ENCODE measurements at places on chromosomes 4 and X.

DNA sequence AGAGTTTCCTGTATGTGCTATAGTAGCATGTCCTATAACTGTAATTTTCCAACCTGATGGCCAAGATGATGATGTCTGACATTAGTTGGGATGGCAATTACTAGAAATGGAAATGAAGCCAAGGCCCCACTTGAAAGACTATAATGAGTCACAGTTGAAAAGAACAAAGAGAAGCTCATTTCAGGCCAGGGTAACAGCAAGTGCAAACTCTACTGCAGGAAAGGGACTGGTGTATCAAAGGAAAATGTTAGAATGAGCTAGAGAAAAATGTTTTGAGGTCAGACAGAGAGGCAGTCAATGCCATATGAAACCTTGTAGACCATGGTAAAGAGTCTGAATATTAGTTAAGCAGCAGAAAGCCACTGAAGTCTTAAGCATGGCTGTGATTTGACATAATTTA, 146.2 kb upstream of the SH3RF1 start:
- no peak for DNase-seq

- DNase-seq: no peak
Observed at GRCh38 chrX:41827886-41828285, 95.5 kb downstream of the CASK start.

DNA sequence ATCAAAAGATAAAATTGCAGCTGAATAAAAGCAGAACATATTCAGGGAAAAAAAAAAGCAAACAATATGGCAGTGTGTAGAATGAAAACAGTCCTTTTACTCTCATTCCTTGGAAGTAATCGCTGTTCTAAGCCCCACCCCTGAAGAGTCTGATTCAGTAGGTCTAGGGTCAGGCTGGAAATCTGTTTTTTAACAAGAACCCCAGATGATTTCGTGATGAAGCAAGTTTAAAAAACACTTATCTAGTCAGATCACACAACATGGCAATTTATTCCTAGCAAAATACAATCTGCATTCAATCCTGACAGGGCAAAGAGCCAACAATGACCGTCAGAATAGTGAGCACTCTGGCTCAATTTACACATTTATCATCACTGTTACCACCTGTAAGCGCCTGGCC, 16.1 kb downstream of the FAM120C start:
- no peak for DNase-seq

DNA sequence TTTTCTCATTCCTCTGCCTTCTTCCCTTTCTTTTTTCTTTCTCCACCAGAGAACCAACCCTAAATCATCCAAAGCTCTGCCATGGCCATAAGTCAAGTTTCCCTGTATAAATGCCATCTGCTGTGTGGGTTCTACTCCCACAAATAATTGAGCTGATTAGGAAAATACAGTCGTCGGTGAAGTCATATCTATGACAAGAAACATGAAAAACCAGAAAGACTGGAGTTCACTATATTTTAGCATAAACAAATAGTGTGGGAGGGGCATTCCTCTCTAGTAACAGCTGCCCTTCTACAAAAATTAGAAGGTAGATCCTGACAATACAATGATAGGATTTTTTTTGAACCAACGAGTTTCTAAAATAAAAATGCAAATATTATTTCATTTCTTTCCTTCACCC, 48.8 kb downstream of the SPOCK3 start:
- no peak for DNase-seq

- DNase-seq: no peak
Observed at GRCh38 chr4:139951021-139951420, 203.0 kb downstream of the MAML3 start.

DNA sequence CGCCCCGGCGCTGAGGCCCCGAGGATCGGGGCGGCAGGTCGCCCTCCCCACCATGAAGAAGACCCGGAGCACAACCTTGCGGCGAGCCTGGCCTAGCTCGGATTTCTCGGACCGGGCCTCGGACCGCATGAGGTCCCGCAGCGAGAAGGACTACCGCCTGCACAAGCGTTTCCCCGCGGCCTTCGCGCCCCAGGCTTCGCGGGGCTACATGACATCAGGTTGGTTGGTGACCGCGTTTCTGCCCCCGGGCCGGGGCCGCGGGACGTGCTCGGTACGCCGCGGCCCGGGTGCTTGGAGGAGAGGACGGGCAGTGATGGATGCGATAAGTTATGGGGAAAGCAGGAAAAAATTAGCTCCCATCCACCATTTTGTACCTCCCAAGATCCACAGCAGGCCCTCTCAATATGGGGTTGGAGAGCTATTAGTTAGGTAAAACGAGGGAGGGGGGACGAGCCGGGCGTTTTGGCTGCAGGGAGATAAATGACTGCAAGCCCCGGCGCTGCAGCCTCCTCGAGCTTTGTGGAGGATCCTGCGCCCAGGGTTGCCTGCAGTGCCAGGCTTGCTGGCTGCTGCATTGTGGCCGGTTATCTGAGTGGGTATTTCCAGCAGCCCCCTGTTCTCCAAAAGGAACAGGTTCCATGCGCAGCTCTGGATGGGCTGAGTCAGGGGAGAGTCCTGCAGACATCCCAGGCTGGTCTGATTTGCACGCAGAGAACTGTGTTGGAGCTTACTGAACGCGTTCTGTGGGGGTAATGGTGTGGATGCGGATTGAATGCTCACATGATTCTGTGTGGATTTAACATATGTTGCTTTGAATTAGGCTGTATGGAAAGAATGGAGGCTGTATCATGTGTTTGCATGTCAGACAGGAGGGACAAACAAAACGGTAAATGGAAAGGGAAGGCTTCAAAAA, 1.9 kb downstream of the STOX2 start:
- no peak for DNase-seq

DNA sequence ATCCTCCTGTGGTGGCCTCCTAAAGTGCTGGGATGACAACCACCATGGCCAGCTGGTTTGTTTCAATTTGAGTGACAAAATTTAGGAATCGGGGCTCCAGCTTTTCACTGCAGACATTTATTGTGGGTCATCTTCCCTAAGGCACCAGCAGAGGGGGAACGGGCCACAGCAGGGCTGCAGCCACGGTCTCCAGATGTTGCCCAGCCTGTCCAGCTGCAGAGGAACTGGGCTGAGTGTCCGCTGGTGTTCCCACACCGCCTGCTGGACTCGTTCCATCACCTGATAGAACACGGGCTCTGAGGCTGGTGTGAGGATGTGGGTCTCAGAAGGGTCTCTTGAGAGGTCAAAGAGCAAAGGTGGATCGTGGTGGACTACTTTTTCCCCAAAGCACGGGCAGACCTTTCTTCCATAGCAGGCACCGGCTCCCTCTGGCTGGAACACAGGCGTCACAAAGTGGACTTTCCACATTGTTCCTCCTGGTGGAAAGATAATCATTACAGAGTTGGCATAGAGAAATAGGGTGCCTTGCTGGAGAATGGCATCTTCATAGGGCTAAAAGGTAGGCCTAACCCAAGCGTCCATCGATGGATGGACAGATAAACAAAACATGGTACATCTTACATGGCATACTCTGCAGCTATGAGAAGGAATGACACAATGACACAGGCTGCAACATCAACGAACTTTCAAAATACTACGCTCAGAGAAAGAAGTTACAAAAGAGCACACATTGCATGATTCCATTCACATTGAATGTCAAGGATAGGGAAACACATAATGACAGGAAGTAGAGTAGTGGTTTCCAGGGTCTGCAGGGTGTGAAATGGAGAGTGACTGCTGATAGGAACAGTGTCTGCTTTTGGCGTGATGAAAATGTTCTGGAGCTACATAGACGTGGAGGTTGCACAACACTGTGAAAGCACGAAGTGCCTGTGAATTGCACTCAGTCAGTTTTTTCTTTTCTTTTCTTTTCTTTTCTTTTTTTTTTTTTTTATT, 5.9 kb upstream of the ARSD start:
- DNase-seq: no peak

DNA sequence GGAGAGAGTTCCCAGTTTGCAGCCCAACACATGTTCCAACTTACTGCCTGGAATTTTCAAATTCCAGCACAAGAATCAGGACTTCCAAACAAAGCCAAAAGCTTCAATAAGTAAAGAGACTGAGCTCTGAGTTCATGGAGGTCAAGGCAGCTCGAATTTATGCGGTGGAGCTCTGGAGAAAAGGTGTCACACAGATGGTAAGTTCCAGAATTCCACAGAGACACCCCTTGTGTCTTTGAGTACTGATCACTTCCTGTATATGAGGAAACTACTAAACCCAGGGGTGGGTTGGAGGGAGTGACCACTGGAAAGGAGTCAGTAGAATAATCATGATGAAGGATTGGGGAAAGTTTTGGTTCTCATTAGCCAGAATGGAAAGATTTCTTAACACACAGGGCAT, 118.5 kb upstream of the GUCY1A1 start:
- DNase-seq: no peak

- no peak for DNase-seq
Observed at GRCh38 chr4:144556636-144557035, 89.3 kb upstream of the HHIP start.

All from naive thymus-derived CD8-positive, alpha-beta T cell (primary cell).